ENCODE measurements at places on chromosomes 2 and 18. TPM values are rescaled to one million over a fixed set of nuclear protein-coding genes. Genes with fewer than 3 reads are reported as not detected.

The PPP4R3B gene
- 38.7 TPM for total RNA-seq

The THADA gene
- 30.9 TPM for total RNA-seq

The DSC2 gene
- total RNA-seq = not detected

The TEKT4 gene
- not detected for total RNA-seq

The TUBA4B gene
- not detected for total RNA-seq

The OTX1 gene
- not detected for total RNA-seq

The PMS1 gene
- 24.1 TPM for total RNA-seq

The COL5A2 gene
- total RNA-seq = 421 TPM

The ANKRD39 gene
- total RNA-seq = 3.1 TPM

The OTOF gene
- 0.14 TPM for total RNA-seq

The PLGLB1 gene
- 1.0 TPM for total RNA-seq

The HSPD1 gene
- 220 TPM for total RNA-seq

The FOXD4L1 gene
- total RNA-seq = 0.14 TPM

The ANKRD62 gene
- not detected for total RNA-seq

The C1D gene
- 35.5 TPM for total RNA-seq

The TBC1D8 gene
- 8.1 TPM for total RNA-seq

The AGBL5 gene
- total RNA-seq = 24.9 TPM

The EFHD1 gene
- 0.14 TPM for total RNA-seq

The TCF23 gene
- not detected for total RNA-seq

The TXNDC2 gene
- 0.22 TPM for total RNA-seq

The IGFBP2 gene
- 35.0 TPM for total RNA-seq

The RAB6D gene
- total RNA-seq = not detected

The PSMG2 gene
- total RNA-seq = 53.0 TPM

The CNTNAP5 gene
- not detected for total RNA-seq

The ACMSD gene
- total RNA-seq = not detected

The MAL gene
- not detected for total RNA-seq

The DCDC2C gene
- total RNA-seq = not detected

The SLC11A1 gene
- total RNA-seq = under 0.01 TPM

The C2orf15 gene
- not detected for total RNA-seq

The KCNG2 gene
- not detected for total RNA-seq

The SPATS2L gene
- 64.3 TPM for total RNA-seq

The RAB12 gene
- total RNA-seq = 42.2 TPM

The COPS8 gene
- 104 TPM for total RNA-seq

The RAPGEF4 gene
- total RNA-seq = 0.14 TPM

The RNF144A gene
- 0.22 TPM for total RNA-seq

The RPIA gene
- 9.0 TPM for total RNA-seq

The POU3F3 gene
- not detected for total RNA-seq

The GULP1 gene
- total RNA-seq = 79.6 TPM

The RPL37A gene
- 596 TPM for total RNA-seq

The ZCCHC2 gene
- total RNA-seq = 9.6 TPM

The AKAIN1 gene
- total RNA-seq = not detected

The MTX2 gene
- 22.8 TPM for total RNA-seq

The FHOD3 gene
- 16.9 TPM for total RNA-seq

The PLEKHM3 gene
- total RNA-seq = 13.6 TPM

The FAM98A gene
- total RNA-seq = 56.0 TPM

The SOCS6 gene
- 135 TPM for total RNA-seq

The RMND5A gene
- total RNA-seq = 23.9 TPM

The GBX2 gene
- total RNA-seq = 0.66 TPM

The GPR75 gene
- total RNA-seq = 4.9 TPM

The C2orf80 gene
- not detected for total RNA-seq

The IL37 gene
- not detected for total RNA-seq

The LIMS4 gene
- total RNA-seq = 18.6 TPM
